Calu3 (cell line): ENCODE measurements at places on chromosomes 1 and 21.

- no peak for DNase-seq
Observed at GRCh38 chr1:216732121-216732520, 8.9 kb upstream of the ESRRG start.

GRCh38 chr1:43522431-43522775 lies 8.3 kb upstream of the PTPRF start:
- no peak for DNase-seq

DNA sequence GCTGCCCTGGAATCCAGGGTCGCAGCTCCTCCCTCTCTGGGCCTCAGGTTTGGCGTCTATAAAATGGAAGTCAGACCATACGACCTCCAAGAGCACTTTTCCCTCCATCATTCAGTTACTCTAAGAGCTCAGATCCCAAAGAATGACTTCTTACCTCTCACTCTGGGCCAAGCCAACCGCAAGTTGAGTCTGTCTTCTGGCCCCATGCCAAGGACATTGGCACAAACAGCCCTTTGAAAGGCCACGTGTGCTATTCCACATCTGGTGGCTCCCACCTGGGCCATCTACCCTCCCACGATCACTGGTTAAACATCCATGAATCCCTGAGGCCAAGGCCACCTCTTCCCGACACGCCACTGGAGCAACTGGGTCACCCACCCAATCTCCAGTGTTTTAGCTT lies 12.4 kb downstream of the SLC2A7 start:
- DNase-seq: no peak

GRCh38 chr1:95072532-95073419 lies at the start of gene ALG14:
Gene ALG14 (minus strand): TSS chr1:95072951. CDS start chr1:95072898, 53 bp downstream.
- peak; percentile 89 for DNase-seq

DNA sequence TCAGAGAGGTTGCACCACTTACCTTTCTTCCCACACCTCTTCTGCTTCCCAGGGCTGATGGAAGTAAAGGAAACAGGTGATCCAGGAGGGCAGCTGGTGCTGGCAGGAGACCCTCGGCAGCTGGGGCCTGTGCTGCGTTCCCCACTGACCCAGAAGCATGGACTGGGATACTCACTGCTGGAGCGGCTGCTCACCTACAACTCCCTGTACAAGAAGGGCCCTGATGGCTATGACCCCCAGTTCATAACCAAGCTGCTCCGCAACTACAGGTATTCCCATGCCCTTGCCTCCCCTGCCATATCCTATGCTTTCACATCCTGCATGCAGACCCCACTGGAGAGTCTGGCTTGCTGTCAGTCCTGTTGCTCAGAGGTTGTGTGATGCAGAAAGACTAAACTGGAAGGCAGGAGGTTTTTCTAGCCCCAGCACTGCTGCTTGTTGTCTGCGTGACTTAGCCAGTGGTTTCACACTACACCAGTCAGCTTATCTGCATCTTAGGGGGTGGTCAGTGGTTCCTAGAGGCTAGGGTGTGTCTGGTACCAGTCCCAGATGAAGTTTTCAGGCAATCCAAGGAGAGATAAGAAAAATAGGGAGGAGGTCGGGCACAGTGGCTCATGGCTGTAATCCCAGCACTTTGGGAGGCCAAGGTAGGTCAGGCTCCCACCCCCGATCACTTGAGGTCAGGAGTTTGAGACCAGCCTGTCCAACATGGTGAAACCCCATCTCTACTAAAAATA lies 10.2 kb downstream of the RHOC start:
- DNase-seq: no peak

GRCh38 chr1:45014321-45015028 lies 2.4 kb downstream of the UROD start:
- peak; percentile 82 for DNase-seq

DNA sequence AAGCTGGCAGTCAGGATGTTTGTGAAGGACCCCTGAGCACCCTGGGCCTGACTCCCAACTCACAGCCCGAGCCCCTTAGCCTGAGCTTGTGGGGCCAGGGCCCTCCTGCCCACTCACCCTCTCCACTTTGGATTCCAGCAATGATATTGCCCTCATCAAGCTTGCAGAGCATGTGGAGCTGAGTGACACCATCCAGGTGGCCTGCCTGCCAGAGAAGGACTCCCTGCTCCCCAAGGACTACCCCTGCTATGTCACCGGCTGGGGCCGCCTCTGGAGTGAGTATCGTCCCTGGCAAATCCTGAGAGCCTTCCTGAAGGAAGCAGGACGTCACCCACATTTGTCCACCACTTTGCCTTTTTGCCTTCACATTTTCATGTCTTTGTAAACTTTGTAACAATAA lies 5.0 kb downstream of the CTRC start:
- no peak for DNase-seq

DNA sequence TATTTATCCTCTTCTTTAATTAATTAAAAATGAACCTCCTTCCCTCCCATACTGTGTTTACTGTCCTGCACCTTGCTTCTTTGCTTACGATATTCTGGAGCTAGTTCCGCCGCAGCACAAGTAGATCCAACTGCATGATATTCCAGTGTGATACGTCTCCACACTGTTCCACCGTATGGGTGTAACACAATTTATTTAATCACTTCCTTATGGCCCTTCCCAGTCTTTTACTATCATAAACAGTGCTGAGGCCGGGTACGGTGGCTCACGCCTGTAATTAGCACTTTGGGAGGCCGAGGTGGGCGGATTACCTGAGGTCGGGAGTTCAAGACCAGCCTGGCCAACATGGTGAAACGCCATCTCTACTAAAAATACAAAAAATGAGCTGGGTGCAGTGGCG lies 25.7 kb downstream of the CNST start:
- no peak for DNase-seq

- DNase-seq: no peak
Observed at GRCh38 chr1:101259744-101260148, 22.9 kb downstream of the S1PR1 start.
